Pancreas (tissue), 10 donors: ENCODE measurements at places on chromosomes 13 and 19. TPM values are rescaled to one million over a fixed set of nuclear protein-coding genes. Genes with fewer than 3 reads are reported as not detected.
A peak's percentile ranks its signal among the peaks of the same experiment; 100 is the strongest.

DNA sequence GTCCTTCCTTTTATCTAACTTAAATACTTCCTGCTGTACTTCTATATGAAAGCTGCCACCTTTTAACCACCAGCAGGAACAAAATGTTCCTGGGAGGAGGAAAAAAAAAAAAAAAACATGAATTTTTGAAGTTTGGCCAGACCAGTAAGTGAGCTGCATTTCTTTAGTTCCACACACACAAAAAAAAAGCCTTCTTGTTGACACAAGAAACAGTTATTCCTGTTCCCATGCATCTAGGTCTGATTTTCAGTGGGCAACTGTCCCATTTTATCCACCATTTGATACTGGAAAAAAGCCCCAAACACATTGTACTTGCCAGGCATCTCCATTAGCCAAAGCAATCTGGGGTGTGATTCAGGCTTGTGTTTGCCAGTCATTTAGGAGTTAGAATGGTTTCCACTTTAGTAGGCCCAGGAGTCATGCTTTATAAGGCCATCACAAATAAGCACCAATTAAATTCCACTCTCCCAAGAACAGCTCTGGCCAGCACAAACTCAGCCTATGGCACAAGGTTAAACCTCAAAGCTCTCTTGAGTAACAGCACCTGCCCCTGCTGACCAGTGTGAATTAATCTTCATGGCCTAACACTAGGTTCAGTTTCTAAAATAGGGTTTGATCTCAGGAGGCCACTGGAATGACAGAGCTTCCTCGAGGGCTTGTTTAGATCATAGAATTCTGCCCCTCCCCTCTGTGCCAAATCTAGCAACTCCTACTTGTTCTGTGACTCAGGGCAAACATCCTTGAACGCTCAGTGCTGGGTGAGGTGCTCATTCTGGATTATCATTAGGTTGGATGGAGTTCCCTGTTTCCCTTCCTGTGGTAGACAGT, 67.1 kb downstream of the NUFIP1 start:
- no peaks in the 10 kb centered on the region for H3K4me1 ChIP-seq
- no peak overlapping the region for H3K4me3 ChIP-seq
- no peaks in the 10 kb centered on the region for H3K36me3 ChIP-seq
- no peak for DNase-seq

GRCh38 chr13:37442996-37443395, 155.6 kb downstream of the POSTN start:
- H3K36me3 ChIP-seq = no peaks in the 10 kb centered on the region
- H3K27me3 ChIP-seq = no peaks in the 10 kb centered on the region
- no peak overlapping the region for H3K27ac ChIP-seq
- H3K4me1 ChIP-seq = no peaks in the 10 kb centered on the region
- no peak overlapping the region for H3K4me3 ChIP-seq
- no peak for DNase-seq

- no peak overlapping the region for H3K27ac ChIP-seq
- H3K4me3 ChIP-seq = no peak overlapping the region
Observed at GRCh38 chr13:41931337-41931736, 29.6 kb downstream of the VWA8 start.

GRCh38 chr19:2561895-2562294, 86.0 kb downstream of the GADD45B start:
- H3K4me1 ChIP-seq = no peaks in the 10 kb centered on the region
- no peak overlapping the region for H3K4me3 ChIP-seq
- H3K36me3 ChIP-seq = no peaks in the 10 kb centered on the region

DNA sequence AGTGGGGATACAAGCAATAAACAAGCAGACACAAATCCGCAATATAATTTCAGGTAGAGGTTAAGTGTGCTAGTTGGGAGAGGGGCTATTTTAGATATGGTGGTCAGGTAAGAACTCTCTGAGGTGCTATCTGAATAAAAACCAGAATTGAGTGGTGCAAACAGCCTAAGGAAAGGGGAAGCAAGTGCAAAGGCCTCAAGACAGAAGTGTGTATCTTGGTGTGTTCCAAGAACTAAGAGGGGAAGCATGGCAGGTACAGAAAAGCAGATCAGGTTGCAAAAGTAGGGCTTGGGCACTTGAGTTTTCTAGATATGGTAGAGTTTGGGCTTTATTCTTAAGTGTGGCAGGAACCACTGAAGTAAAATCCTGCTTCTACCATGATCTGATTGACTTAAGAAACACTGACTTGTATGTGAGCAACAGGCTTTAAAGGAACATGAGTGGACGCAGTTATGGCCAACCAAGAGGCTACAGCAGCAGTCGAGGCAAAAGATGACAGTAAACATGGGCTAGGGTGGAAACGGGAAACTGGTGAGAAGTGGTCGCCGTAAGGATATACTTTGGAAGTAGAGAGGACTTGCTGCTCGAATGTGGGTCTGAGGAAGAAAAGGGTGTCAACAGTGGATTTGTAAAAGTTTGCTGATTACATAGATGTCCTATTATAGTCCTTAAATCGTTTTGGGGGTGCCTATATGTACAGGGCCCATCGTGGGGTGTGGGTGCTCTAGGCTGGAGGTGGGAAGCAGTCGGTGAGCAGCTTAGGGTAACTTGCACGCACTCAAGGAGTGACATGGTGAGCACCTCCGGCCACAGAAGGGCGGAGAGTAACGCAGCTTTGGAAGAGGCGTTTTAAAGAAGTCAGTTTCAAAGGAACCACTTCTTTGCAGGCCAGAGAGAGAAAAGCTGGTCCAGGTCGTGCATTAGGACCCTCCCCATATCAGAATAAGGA, 677 bp downstream of the TGDS start:
- H3K4me3 ChIP-seq = peak overlapping the region; percentile 89
- no peak for DNase-seq
- no peaks in the 10 kb centered on the region for H3K36me3 ChIP-seq
- no peaks in the 10 kb centered on the region for H3K27me3 ChIP-seq
- peak overlapping the region; percentile 79 for H3K27ac ChIP-seq

- no peak for DNase-seq
- no peaks in the 10 kb centered on the region for H3K27me3 ChIP-seq
- H3K36me3 ChIP-seq = no peaks in the 10 kb centered on the region
Observed at GRCh38 chr19:30906871-30907270, 442.4 kb downstream of the TSHZ3 start.

DNA sequence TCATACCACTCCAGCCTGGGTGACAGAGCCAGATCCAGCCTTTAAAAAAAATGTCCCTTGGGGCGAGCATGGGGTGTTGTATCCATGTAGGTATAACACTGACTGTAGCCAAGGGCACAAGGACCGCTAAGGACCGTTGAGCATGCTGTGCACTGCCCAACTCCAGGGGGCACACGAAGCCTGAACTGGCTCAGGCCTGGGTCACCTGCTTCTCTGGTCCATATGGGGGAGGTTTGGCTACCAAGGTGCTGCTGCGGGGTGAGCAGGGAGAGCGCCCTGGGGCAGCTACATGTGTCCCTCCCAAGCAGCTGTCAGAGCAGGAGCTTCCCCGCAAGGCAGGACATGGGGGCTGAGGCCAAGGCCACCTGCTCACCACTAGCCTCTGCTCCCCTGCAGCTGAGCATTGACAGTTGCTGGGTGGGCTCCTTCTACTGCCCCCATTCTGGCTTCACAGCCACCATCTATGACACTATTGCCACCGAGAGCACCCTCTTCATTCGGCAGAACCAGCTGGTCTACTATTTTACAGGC, 16.3 kb downstream of the CATSPERG start:
- no peaks in the 10 kb centered on the region for H3K27me3 ChIP-seq
- H3K4me3 ChIP-seq = no peak overlapping the region
- no peaks in the 10 kb centered on the region for H3K36me3 ChIP-seq
- H3K4me1 ChIP-seq = no peaks in the 10 kb centered on the region
- DNase-seq = no peak
- no peak overlapping the region for H3K27ac ChIP-seq

GRCh38 chr19:50639121-50640112, at the start of gene SYT3:
TSS of gene SYT3 (minus strand) at chr19:50639881. CDS start at chr19:50637411, 2,470 bp downstream.
- H3K27ac ChIP-seq = no peak within 1 kb of the TSS
- peak; percentile 34 for DNase-seq
- H3K4me3 ChIP-seq = peak within 1 kb of the TSS; percentile 23
- H3K27me3 ChIP-seq = peaks cover 12% of the 10 kb centered on the region
- no peaks in the 10 kb centered on the region for H3K4me1 ChIP-seq

- peaks cover 47% of the 10 kb centered on the region for H3K36me3 ChIP-seq
- no peak for DNase-seq
- no peak overlapping the region for H3K4me3 ChIP-seq
- no peaks in the 10 kb centered on the region for H3K27me3 ChIP-seq
Observed at GRCh38 chr13:32214071-32214470, 101.1 kb downstream of the ZAR1L start.

DNA sequence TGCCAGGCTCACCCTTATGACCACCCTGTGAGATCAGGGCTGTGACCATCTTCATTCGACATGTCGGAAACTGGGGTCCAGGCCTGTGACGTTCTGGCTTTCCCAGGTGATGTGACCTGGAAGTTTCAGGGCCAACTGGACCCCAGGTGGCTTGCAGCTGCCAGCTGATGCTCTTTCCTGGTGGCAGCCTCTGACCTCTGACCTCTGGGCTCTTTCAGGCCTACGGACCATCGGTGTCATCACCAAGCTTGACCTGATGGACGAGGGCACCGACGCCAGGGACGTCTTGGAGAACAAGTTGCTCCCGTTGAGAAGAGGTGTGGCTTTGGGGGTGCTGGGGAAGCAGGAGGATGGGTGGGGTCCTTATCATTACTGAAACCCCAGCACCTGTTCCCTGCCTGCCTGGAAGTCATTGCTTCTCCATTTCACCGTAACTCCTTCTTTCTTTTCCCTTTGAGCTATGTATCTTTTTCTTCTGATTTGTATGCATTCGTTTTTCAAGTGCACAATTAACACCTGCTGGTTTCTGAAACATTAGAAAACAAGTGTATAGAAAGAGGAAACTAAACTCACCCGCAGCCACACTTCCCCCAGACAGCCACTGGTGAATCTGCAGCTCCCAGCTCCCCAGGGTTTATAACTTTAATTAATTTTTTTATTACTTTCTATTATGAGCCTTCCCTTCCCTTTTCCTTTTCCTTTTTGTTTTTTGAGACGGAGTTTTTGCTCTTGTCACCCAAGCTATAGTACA, 58.9 kb downstream of the TMED1 start:
- peaks cover 71% of the 10 kb centered on the region for H3K36me3 ChIP-seq
- no peaks in the 10 kb centered on the region for H3K27me3 ChIP-seq
- no peak for DNase-seq
- no peak overlapping the region for H3K4me3 ChIP-seq

DNA sequence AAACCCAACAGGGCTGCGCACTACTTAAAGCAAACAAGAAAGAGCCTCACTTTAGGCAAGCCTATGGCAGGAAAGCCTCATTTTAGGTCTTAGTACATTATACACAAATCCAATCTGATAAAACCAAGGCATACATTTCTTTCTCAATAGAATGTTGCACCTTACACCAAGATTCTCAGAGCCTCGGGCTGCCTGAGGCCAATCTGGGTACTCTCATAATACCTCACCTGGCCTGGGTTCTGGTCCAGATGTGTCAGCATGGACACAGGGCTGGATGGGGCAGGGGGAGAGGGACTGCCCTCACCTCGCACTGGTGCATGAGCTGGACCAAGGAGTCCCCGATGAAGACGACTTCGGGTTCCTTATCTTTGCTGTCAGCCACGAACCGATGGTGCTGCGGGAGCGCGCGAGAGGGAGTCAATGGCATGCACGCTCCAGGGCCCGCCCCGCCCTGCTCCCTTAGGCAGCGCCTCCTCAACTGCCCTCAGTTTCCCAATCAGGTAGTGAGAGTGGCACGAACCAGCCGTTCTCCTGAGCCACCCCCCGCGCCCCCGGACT, at the start of gene PRR19:
Gene PRR19 (plus strand): TSS at position 487 of the 558 bp plus-strand sequence. CDS start 7,453 bp downstream, outside the sequence.
- DNase-seq = no peak
- peak within 1 kb of the TSS; percentile 82 for H3K4me3 ChIP-seq
- H3K36me3 ChIP-seq = no peaks in the 10 kb centered on the region
- H3K27me3 ChIP-seq = no peaks in the 10 kb centered on the region

GRCh38 chr19:51194527-51195315, 30.2 kb upstream of the CD33 start:
- H3K36me3 ChIP-seq = no peaks in the 10 kb centered on the region
- DNase-seq = no peak
- no peaks in the 10 kb centered on the region for H3K27me3 ChIP-seq
- H3K27ac ChIP-seq = no peak overlapping the region
- no peak overlapping the region for H3K4me3 ChIP-seq

GRCh38 chr19:3608079-3608641, 1.5 kb upstream of the TBXA2R start:
- H3K36me3 ChIP-seq = peaks cover 12% of the 10 kb centered on the region
- peaks cover 12% of the 10 kb centered on the region for H3K4me1 ChIP-seq
- no peaks in the 10 kb centered on the region for H3K27me3 ChIP-seq
- no peak overlapping the region for H3K4me3 ChIP-seq

GRCh38 chr13:94061301-94061700, 418.2 kb downstream of the DCT start:
- H3K27me3 ChIP-seq = no peaks in the 10 kb centered on the region
- no peaks in the 10 kb centered on the region for H3K36me3 ChIP-seq
- H3K4me1 ChIP-seq = no peaks in the 10 kb centered on the region

DNA sequence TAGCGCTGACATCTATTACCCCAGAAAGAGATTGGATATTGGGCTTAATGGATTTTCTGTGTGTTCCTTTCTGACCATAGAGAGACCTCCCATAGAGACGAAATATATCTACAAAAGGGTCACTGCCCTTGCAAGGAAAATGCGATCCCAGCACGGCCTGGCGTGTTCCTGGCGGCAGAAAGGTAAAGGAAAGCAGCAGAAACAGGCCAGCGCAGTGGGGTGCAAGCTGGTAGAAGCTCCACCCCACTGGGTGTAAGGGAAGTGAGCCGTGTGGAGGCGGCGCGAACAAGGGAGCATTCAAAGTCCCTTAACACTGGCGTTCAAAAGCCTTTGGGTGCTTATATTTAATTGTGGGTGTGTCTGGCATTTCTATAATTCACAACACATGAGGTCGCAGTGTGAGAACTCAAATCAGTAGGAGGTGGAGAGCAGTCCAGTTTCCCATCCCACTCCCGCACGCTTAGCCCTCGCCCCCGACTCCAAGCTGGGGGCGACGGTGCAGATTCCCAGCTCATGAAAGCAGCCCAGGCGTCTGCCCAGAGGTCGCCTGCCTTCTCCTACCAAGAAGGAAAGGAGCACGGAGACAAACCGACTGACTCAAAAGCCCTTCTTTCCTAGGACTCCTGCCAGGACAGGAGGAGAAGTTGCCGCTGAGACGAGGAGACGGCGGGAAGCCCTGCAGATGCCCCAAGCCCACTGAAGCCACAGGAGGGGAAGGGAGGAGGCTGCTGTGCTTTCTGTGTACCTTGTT, 478.4 kb downstream of the FOXO1 start:
- DNase-seq = no peak
- H3K4me1 ChIP-seq = peaks cover 20% of the 10 kb centered on the region
- H3K27ac ChIP-seq = no peak overlapping the region
- H3K4me3 ChIP-seq = no peak overlapping the region
- no peaks in the 10 kb centered on the region for H3K27me3 ChIP-seq

- H3K4me3 ChIP-seq = no peak overlapping the region
- no peaks in the 10 kb centered on the region for H3K27me3 ChIP-seq
- peaks cover 2% of the 10 kb centered on the region for H3K36me3 ChIP-seq
Observed at GRCh38 chr13:99380921-99381645, 73.9 kb upstream of the GPR183 start.

- no peaks in the 10 kb centered on the region for H3K36me3 ChIP-seq
- peaks cover 27% of the 10 kb centered on the region for H3K4me1 ChIP-seq
- no peak overlapping the region for H3K27ac ChIP-seq
- H3K27me3 ChIP-seq = no peaks in the 10 kb centered on the region
Observed at GRCh38 chr19:10404888-10405820, 1.8 kb upstream of the CDC37 start.

- H3K27me3 ChIP-seq = no peaks in the 10 kb centered on the region
- no peaks in the 10 kb centered on the region for H3K4me1 ChIP-seq
- H3K36me3 ChIP-seq = no peaks in the 10 kb centered on the region
- no peak overlapping the region for H3K27ac ChIP-seq
- no peak for DNase-seq
Observed at GRCh38 chr13:31919971-31920726, 111.4 kb upstream of the FRY start.

ERICH6B gene
- not detected for total RNA-seq

LGI4 gene
- 1.8 TPM for total RNA-seq

TMEM86B gene
- total RNA-seq = 1.0 TPM

SYCN gene
- total RNA-seq = 1,491 TPM

LRRC25 gene
- total RNA-seq = 0.59 TPM
